Activated CD8-positive, alpha-beta memory T cell treated with anti-CD3 and anti-CD28 coated beads for 24 hours (primary cell): ENCODE measurements at places on chromosomes 7 and 10.

DNA sequence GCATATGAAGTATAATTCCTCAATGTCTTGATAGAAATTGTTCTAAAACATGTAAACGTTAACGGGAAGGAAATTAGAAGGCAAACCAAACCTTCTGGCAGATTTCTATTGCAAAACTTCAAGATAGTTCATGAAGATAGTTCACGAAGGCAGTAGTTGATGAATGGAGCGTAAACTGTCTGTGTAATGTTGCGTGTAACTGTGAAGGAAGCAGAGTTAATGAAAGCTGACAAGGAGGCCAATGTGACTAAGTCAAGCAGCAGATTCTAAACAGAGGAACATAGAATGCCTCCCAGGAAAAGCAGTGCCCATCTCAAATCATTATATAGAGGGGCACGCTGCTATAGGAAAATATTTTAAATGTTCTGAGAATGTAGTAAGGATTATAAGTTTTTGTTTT, 659.7 kb upstream of the IGFBP3 start:
- DNase-seq, result no peak

- no peak for DNase-seq
Observed at GRCh38 chr10:132374176-132374575, 22.8 kb upstream of the PWWP2B start.

DNA sequence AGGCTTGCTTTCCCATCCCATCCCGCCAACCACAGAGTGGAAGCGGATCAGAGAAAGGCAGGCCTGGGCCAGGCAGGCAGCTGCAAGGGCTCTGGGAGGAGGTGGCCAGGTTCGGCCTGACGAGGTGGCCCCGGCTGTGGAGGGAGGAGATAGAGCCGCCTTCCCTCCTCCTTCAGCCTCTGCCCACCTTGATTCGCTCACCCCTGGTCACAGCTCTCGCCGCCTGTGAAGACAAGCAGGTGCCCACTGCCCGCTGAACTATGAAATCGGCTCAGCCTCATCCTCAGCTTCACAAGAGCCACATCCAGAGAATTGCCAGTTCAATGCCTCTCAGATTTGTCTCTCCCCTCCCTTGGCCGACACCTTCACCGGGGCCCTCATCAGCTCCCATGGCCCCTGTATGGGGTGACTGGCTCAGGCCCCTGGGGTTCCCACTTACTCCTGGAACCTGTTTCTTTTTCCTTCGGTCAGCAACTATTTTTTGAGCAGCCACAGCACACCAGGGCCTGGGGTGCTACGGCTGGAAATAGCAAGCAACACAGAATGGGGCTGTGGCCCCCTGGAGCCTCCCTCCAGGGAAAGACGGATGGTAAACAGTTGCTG, 80.0 kb upstream of the CHST15 start:
- DNase-seq, result peak; percentile 32

DNA sequence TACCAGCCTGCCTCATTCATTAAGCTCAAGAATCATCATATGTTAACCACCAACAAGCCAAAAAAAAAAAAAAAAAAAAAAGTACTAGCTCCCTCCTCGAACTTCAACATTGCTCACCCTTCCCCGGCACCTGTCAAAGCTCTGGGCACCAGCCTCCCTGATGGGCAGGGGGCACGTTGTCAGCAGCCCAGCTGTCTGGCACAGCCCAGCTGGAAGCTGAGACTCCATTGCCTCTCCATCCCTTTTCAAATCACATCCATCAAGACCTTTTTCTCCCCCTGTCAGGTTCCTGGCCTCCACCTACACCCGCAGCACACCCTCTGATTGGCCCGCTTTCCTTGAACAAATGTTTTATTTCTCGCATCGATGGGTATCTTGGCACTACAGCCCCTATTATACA, 913.3 kb upstream of the AUTS2 start:
- no peak for DNase-seq

GRCh38 chr7:88795553-88795952, at the start of gene TEX47:
TSS of gene TEX47 (minus strand) at chr7:88795737. CDS start at chr7:88794942, 795 bp downstream.
- DNase-seq, result no peak

- no peak for DNase-seq
Observed at GRCh38 chr10:69474742-69475432, 23.6 kb downstream of the TSPAN15 start.

- DNase-seq, result no peak
Observed at GRCh38 chr7:80439894-80440821, 71.7 kb downstream of the GNAT3 start.

- no peak for DNase-seq
Observed at GRCh38 chr7:95628831-95629439, 32.6 kb upstream of the PDK4 start.
